NCI-H187 (cell line): ENCODE measurements at places on chromosomes 4 and X.
A peak's percentile ranks its signal among the peaks of the same experiment; 100 is the strongest.

GRCh38 chr4:113116414-113117357 lies 67.2 kb downstream of the ANK2 start:
- DNase-seq: peak; percentile 55

- no peak for DNase-seq
These were observed 401.0 kb downstream of the FSTL5 start for GRCh38 chr4:161762796-161763195.

DNA sequence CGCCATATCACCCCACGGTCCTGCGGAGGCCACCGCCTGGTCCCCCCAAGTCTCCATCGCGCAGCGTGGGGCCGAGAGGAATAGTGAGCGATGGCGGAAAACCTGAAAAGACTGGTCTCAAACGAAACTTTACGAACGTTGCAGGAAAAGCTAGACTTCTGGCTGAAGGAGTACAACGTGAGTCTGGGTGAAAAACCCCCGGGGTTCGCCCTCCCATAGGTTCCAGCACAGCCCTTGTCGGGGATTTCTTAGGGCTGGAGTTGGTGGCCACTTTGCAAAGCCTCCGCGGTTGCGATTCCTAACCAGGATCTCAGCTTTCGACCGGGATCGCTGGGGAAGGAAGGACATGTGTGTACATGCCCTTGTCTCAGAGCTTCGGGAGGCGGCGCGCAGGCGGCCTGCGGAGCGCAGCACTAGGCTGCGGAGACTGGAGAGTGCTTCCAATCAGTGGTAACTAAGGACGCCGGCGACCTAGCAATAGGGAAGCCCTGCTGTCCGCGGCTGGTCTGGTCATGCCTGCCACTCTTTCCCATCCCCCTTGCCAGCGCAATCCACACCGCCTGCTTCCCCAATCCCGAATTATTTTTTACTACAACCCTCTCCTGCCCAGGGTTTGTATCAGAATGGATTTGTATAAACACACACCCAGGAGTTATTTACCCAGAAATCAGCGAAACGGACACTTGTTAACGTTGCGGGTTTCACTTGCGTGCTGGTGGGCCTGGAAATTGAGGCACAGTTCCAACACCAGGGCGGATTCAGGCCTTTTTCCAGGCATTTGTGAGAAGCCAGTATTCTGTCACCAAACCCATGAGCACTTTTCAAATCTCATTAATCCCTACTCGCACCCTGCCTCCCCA lies 741 bp downstream of the SPATA18 start:
- DNase-seq: no peak

GRCh38 chrX:9606971-9607370 lies 142.1 kb downstream of the TBL1X start:
- no peak for DNase-seq

DNA sequence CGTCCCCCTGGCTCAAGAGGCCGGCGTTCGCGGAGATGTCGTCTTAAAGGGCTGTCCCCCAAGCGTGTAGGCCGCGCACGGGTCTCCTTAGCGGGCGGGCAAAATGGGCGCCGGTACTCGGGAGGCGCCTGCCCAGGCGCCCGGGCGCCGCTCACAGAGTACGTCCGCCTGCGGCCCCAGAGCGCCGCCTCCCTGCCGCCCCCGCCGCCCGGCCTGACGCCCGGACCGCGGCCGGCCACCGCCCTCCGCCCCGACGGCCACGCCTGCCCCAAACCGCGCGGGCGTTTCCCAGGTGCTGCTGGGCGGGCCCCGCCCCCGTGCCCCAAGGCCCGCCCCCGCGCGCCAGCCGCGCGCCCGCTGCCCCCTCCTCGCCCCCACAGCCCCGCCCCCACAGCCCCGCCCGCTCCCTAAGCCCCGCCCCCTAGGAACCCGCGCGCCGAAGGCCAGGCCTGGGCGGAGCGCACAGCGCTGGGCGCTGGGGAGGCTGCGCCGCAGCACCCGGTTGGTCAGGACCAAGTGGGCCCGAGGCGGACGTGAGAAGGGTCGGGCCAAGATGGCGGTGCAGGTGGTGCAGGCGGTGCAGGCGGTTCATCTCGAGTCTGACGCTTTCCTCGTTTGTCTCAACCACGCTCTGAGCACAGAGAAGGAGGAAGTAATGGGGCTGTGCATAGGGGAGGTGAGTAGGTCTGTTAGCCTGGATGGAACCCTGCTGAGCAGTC lies at the start of the genes BRCC3, CMC4 and MTCP1:
BRCC3 (plus strand) TSS at position 534 of the 719 bp plus-strand sequence; CDS start at position 554, 20 bp downstream.
CMC4 (minus strand) TSS at position 162 of the 719 bp plus-strand sequence. CDS start 7,113 bp downstream, outside the sequence.
MTCP1 (minus strand) TSS at position 162 of the 719 bp plus-strand sequence. CDS start 5,126 bp downstream, outside the sequence.
- peak; percentile 89 for DNase-seq

GRCh38 chr4:27068151-27068867 lies 207.7 kb downstream of the STIM2 start:
- no peak for DNase-seq

GRCh38 chrX:1170243-1170642 lies 42.2 kb downstream of the CRLF2 start:
- no peak for DNase-seq

- no peak for DNase-seq
These were observed 46.0 kb downstream of the FNIP2 start for GRCh38 chr4:158814636-158815330.

GRCh38 chr4:38119668-38120385 lies 159.6 kb downstream of the PTTG2 start:
- DNase-seq: peak; percentile 65

- DNase-seq: no peak
These were observed 11.5 kb downstream of the XIAP start for GRCh38 chrX:123871309-123871708.

GRCh38 chrX:47576021-47576898 lies 6.0 kb upstream of the TIMP1 start:
- DNase-seq: no peak

GRCh38 chr4:178871476-178871875 lies 1429.2 kb upstream of the AGA start:
- DNase-seq: no peak
